NCI-H510A (cell line): ENCODE measurements at places on chromosomes 7 and 10.

GRCh38 chr7:48249166-48249565, 77.9 kb downstream of the ABCA13 start:
- DNase-seq, result no peak

DNA sequence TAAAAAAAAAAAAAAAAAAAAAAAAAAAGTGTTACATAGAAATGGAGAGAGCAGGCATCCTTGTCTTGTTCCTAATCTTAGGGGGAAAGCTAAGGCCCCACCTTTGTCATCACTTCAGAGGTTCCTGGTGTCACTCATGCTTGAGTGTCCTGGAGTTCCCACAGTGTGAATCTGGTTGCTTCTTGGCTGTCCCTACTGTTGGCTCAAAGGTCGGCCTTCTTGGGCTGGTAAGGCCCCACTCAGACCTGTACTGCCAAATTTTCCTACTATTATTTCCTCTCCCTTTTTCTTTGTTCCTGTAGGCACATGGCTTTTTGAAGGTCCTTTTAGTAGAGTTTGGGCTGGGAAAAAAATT, 21.5 kb downstream of the OPTN start:
- DNase-seq, result no peak

DNA sequence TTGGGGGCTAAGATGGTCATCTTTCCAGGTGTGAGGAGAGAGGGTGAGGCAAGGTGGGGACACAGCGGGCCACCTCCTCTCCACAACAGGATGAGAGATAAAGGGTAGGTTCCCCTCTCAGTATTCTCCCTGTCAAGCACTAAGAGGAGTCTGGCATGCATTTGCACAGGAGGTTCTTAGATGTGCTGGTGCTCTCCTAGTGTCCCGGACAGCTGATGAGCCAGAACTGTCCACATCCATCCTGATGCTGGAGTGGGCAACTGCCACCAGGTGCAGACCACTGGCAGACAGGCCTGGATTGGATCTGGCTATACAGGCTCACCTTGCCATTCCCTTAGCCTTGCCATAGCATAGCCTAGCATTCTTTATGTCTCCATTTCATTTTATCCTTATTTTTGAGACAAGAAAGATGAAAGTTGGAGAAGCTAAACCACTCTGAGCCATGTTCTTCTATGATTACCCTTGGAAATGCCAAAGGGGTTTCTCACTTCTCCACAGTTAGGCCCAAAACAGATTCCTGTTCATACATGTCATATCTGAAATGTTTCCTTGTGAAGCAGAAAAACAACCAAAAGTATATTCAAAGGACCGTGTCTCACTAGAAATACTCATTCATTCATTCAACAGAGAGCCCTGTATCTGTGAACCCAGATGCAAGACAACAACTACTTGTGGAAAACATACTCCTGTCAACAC, 48.8 kb upstream of the ANTXRL start:
- no peak for DNase-seq

DNA sequence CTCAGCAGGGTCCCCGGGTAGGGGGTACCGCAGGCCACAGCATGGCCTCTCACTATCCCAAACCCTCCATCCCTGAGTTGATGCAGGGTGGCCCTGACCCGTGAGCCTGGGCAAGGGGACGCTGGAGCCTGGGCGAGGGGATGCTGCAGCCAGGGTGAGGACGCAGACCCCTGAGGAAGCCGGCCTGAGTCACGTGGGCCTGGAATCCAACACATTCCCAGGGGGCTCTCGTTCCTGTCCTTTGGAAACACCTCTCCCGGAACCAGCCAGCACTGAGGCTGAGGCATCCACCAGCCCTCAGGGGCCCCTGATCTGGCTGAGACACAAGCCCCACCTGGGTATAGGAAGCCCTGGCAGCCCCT, 61.5 kb upstream of the NKX6-2 start:
- DNase-seq, result no peak

GRCh38 chr7:151404216-151405011, 5.4 kb downstream of the WDR86 start:
- DNase-seq, result no peak

DNA sequence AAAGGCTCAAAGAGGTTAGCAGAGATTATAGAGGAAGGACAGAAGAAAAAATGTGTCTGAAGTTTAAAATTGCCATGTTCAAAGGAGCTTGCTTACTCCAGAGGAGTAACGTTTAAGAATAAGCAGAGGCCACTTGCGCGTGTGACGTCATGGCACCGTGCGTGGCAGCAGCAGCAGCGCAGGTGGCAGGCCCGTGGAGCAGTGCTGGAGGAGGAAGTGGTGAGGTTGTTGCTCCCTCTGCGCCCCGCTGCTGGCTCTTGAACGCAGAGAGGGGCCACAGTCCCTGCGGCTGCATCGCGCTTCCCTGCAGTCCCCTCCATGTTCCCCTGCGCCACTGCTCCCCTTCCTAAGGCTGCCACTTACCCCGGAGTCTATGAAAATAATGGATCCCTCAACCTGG, 37.5 kb downstream of the GDI2 start:
- no peak for DNase-seq

DNA sequence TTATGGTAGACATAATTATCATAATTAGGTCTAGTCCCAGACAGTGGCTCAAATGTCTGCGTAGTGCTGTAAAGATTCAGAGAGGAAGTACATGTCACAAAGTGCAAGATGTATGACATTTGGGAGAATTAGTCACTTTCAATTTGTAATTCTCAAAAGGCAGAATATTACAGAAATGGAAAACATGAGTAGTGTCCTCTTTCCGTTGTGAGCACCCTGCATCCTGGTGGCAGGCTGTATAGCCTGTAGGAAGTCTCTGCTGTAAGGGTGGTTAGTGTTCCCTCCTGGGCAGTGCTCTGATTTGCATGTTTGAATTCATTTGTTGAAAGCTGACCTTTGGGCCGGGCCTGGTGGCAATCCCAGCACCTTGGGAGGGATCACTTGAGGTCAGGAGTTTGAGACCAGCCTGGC, 17.0 kb downstream of the CDK14 start:
- DNase-seq, result no peak

- peak; percentile 86 for DNase-seq
Observed at GRCh38 chr7:157010588-157011332, at the start of gene MNX1. Gene MNX1 (minus strand): TSS chr7:157010663. CDS start chr7:157010350, 313 bp downstream.
